ENCODE measurements at places on chromosomes 5 and 9.

DNA sequence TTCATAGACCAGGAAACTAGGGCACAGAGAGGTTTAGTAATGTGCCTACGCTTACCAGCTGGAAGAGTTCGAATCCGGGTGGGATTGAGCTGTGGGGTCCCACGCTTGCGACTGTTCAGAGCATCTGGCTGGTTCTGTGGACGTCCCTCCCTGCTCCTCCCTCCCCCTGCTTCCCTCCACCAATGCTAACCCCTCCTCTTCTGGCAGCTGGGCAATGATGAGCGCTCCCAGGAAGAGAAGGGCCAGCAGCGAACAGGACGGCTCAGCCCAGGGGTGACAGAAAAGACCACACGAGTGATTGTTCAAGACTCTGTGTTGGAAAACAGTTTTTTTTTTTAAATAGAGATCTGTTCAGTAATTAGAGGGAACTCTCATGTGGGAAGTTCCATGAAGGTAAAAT is 6.9 kb downstream of the FAM163B start:
- DNase-seq: no peak

DNA sequence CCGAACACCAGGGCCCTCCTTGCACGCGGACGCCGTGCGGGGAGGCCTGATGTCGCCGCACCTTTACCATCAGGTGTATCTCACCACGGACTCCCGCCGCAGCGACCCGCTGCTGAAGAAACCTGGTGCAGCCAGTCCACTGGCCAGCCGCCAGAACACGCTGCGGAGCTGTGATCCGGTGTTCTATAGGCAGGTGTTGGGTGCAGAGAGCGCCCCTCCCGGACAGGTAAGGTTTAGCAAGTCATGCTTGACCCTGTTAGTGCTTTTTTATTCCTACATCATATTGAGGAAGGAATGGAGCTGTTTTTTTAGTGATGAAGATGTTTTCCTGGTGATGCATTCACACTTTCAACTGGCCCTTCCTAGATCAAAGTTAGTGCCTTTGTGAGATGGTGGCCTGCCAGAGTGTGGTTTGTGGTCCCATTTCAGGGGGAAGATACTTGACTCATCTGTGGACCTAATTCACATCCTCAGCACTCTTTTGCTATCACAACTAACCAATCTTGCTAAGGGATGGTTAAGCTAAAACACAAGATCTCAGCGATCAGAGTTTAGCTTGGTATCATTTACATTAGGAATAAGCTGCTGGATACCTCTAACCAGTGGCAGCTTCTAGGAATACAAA is 2.7 kb downstream of the PCDHGC3 start:
- no peak for DNase-seq

DNA sequence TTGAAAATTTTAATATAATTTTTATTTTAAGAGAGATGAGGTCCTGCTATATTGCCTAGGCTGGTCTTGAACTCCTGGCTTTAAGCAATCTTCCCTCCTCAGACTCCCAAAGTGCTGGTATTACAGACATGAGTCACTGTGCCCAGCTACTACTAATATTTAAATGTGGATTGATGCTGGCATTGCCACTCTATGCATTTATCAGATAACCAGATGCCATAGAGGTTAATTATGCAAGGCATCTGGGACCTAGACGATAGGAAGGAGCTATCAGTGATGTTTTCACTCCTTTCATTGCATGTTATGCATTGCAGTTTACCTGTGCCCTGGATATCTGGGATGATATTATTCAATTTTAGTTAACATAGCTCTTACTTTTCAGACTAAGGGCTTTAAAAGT is 127.0 kb downstream of the RPS23 start:
- no peak for DNase-seq

DNA sequence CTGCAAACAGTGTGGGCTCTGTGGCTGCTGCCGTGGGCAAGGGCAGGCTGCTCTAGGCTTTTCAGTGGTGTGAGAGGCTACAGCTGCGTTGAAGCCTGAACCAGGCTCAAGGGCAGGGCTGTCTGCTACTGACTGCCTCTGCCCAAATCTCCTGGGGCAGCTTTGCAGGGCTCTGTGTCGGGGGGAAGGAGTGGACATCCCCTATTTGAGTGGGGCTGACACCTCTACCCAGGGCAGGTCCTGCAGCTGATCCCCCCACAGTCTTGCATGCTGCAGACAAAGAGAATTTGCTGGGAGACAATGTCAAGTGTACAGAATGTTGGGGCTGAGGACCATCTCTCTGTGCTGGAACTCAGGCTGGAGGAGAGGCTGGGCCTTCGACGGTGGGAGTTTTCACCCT is 240.2 kb downstream of the PBX3 start:
- peak; percentile 14 for DNase-seq

DNA sequence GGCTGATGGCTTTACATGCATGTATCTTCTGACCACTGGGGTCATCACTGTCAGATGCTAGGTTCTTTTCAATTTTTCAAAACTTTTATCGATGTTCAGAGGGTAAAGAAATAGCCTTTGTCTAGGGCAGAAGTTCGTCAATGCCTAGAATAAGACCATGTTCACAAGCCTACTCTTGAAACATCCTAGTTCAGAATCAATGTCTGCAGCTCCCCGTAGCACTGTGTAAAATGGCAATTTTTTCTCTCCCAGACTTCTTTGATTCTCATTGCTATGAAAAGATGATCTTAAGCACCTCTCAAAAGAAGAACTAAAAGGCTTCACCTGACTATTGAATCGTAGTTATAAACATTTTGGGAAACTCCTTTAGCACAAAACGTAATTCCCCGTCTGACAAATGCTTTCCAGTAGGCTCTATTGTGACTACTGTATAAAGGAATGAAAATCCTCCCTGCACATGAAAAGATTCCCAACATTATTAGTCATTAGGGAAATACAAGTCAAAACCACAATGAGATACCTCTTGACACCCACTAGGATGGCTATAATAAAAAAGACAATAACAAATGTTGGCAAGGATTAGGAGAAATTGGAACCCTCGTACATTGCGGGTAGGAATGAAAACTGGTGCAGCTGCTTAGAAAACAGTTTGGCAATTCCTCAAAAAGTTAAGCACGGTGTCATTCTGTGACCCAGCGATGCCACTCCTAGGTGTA is 263.5 kb downstream of the ARHGAP26 start:
- no peak for DNase-seq

- peak; percentile 68 for DNase-seq
Measured at GRCh38 chr5:159051421-159052282, 48.1 kb downstream of the EBF1 start.

DNA sequence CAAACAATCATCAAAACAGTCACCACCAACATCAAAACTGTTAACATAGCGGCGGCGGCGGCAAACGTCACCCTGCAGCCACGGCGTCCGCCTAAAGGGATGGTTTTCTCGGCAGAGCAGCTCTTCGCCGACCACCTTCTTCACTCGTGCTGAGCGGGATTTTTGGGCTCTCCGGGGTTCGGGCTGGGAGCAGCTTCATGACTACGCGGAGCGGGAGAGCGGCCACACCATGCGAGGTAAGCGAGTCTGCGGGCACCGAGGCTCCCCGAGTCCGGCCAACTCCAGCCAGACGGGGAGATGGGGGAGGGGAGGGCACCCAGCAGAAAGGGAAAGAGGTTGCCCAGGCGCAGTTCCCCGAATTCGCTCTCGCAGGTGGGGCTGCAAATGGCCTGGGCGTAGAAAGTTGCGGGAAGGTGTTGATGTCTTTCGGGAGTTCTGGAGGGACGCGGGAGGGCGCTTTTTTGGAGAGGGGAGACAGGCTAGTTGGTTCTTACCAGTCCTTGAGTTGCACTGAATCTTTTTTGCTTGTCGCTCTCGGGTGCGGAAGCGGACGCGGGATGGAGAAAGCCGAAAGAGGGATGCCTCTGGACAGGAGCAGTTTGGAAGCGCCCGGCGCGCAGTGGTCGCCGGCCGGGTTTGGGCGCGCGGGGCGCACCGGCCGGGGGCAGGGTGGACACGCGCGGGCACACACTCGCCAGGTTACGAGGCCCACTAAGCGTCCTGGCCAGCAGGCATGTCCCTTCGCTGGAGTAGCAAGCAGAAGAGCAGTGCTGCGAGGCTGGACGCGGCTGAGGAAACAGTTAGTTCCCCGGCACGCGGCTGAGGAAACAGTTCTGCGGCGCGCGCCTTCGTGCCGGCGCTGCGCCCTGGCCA is 849 bp downstream of the RORB start:
- no peak for DNase-seq

DNA sequence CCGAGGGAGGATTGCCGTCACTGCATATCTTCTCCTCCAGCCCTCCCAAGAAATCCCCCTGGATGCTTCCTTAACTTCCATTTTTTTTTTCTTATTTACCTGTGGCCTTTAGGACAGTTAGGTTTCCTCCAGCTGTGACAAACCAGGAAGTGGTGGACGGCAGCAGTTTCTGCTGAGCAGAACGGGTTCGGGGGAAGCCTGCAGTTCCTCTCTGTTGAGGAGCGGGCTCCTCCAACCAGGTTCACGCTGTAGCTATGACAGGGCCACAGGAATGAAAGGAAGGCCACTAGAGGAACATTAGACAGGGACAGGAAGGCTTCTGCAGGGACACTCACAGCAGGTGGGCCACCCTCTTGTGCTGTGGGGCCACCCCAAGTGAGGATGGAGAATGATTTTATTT is 76.7 kb upstream of the SYK start:
- no peak for DNase-seq

Measured in sigmoid colon (tissue), 7 donors.